ENCODE measurements at places on chromosomes 3 and 15.
A peak's percentile ranks its signal among the peaks of the same experiment; 100 is the strongest.

- peak; percentile 48 for DNase-seq
These were observed 377.9 kb downstream of the GAP43 start for GRCh38 chr3:116001151-116001621.

DNA sequence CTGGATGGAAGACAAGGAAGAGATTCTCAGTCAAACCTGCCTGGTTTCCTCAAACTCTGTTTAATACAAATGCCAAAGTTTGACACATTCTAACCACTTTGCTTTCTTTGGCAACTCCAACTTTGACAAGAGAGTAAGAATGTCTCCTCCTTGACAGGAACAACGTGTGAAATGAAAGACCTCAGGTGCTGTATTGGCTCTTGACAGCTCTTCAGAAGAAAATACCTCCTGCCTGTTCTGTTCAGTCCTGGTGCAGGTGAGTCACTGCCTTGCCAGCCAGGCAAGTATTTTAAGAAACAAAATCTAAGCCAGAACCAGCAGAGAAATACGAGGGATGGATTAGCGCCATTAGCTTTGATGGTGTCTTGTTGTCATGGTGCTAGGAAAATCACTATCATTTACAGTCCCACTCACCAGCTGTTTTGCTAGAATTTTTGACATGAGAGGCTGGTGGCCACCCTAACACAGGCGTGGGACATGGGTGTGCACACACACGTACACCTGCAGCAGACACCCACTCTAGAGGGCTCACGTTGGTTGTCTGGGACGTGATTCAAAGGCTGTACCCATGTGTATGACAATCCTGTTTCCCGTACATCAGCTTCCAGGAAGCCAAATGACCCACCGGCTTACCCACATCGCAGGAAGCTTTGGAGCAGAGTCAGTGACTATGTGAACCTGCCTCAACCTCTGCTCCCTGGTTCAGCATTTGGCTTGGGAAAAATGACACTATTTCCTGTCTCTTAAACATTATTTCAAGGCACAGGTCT, 60.4 kb downstream of the CCNL1 start:
- no peak for DNase-seq

DNA sequence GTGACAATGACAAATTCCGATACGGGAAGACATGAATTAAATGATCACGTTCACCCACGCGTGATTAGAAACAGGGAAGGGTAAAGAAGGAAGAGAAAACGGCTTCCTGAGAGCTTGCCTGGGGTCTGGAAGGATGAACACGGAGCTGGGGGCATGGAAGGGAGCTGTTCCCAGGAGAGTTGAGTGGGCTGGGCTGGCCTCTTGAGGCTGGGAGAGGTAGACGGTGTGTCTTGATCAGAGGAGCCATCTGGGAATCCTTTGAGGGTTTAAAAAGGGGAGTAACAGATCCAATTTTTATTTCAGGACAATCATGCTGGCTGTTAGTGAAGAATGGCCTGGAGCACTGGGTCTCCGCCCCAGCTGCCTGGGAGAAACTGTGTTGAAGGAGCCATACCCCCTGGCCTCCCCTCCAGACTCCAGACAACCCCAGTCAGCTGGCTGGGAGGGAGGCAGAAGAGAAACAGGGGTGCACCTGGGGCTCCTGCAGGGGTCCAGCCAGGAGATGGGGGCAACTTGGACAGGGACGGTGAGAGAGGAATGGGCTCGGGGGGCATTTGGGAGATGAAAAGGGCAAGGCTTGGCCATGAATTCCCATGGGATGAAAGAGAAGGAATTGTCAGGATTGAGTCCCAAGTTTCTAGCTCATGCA, 53.6 kb upstream of the CGNL1 start:
- DNase-seq = no peak

DNA sequence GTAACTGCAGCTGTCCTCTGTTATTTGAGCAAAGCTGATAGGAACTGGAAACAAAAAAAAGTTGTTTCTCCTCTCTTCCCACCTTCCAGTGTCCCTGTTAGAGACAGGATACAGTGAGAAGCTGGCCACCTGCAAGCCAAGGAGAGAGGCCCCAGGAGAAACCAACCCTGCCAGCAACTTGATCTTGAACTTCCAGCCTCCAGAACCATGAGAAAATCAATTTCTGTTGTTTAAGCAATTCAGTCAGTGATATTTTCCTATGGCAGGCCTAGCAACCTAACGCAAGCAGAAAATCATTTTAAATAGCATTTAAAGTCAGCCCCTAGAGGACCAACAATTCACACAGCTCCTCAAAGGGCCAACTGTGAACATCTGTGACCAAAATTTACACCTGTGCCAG, 291.3 kb downstream of the OXSM start:
- DNase-seq = no peak

- no peak for DNase-seq
These were observed 10.5 kb downstream of the ANPEP start for GRCh38 chr15:89803941-89804800.

DNA sequence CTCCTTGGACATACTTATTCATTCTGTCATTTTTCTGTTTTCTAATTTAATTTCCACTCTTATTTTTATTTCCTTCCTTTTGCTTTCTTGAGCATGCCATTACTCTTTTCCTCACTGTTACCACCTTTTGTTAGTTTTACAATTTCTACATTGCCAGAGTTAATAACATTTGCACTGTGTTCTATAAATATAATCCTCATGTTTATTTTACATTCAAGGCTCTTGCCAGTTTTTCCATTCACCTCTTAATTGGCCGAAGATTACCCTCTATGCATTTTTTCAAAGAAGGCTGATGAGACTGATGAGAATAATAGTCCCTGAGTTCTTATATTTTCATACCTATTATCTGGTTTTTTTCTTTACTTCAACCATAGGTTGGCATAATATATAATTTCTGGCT, 10.5 kb downstream of the BTD start:
- no peak for DNase-seq

GRCh38 chr3:86702381-86702958, 288.5 kb downstream of the VGLL3 start:
- no peak for DNase-seq

- no peak for DNase-seq
These were observed 1126.0 kb downstream of the ROBO2 start for GRCh38 chr3:78165876-78166275.
